ENCODE measurements at places on chromosomes 3 and 15.

DNA sequence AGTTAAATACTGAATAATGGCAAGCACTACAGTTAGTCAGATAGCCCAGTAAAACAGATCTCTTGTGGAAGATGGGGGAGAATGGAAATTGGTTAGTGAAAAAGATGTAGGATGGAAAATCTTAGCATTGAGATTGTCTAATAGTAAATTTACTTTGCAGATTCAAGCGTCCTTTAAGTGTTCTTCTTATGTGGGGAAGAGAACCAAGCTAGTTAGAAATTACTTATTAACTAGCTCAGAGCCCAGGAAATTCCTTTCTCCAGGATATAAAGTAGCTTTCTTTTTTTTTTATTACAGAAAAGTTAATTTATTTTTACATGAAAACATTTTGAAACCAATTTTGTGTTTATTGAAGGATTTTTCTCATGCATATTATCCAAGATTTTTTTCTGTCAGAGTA, 36.7 kb downstream of the TIPARP start:
- DNase-seq = no peak

- no peak for DNase-seq
Measured at GRCh38 chr15:59642351-59642750, 15.0 kb downstream of the GTF2A2 start.

DNA sequence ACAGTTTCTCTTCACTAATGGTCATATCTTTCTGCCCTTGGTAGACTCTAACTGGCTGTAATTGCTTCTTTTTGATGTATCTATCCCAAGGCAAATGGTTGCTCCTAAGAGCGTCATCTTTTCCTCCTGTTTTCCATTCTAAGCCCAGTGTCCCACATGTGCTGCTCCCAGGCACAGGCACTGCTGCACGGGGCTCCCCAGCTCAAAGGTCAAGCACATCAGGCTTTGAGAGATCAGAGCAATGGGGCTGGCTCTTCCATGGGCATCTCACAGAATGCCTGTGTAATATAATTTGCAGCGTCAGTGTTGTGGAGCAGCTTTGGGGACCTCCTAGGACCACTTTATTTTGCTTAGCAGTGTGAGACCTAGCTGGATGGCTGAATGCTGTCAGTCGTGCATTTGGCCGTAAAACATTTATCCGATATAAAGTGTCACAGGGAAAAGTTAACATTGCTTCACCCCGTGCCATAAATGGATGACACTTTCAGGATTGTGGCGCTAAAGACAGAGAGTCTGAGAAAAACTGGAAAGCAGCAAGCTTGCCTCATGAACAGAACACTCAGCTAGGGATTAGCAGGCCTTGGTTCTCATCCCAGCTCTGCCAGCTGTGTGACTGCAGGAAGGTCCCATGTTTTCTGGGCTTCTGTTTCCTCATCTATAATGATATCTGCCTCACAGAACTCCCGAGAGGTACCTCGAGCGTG, 277.5 kb upstream of the TBL1XR1 start:
- no peak for DNase-seq

GRCh38 chr15:67110958-67111864, 45.8 kb downstream of the SMAD3 start:
- no peak for DNase-seq

GRCh38 chr3:184491867-184492615, 69.5 kb upstream of the EPHB3 start:
- no peak for DNase-seq

DNA sequence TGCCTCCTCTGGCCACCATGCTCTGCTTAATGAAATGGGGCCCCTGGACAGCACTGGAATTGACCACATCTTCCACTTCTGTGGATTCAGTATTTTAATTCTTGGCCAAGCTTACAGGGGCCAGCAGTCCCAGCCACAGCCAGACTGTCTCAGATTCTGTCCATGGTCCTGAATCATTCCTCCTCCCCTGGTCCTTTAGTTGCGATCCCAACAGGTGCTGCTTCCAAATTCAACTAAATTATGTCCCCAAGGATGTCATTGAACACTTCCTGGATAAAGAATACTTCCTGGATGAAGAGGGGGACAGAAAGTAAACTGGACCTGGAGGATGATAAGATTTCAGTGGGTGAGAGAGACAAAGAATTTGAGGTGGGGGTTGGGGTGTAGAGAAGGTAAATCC, 111.1 kb upstream of the FOXB1 start:
- no peak for DNase-seq

DNA sequence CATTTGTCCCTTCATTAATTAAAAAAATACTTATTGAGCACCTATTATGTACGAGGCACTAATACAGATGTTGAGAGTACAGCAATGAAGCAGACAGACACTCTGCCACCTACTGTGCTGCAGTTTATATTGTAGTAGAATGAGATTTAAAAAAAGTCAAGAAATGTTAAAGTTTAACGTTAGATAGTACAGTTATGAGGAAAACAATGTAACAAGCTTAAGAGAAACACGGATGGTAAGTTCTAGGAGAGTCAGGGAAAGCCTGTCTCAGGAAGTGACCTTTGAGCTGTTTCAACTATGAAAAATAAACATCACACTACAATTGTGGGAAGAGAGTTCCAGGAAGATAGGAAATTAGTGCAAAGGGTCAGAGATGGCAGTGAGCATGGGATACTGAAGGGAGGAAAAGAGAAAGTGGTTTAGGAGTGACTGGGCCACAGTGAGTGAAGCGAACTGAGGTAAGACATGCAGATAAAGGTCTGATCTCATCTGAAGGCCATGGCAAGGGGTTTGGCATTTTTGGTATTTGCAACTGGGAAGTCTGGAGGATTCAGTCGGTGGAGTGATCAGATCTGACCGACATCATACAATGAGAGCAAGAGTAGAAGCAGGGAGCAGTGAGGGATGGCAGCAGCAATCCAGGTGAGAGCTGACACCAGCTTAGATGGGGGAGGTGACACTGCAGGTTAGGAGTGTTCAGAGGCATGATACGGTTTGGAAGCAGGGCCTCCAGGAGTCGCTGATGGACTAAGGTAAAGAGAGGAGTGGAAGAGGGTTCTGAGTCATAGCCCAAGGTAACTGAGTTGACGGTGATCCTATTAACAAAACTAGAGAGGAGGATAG, 28.5 kb downstream of the PLSCR4 start:
- DNase-seq = no peak

DNA sequence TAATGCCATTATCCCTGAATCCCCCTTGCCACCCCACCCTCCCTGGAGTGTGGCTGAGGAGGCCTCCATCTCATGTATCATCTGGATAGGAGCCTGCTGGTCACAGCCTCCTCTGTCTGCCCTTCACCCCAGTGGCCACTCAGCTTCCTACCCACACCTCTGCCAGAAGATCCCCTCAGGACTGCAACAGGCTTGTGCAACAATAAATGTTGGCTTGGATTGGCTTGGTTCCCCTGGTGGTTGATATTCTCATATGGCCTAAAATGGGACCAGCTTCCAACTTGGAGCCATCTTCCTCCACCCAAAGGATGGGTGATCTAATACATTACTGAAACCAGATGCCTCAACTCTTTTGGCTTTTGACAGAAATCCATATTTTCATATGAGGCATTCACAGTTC, 34.9 kb downstream of the VIPR1 start:
- DNase-seq = no peak

DNA sequence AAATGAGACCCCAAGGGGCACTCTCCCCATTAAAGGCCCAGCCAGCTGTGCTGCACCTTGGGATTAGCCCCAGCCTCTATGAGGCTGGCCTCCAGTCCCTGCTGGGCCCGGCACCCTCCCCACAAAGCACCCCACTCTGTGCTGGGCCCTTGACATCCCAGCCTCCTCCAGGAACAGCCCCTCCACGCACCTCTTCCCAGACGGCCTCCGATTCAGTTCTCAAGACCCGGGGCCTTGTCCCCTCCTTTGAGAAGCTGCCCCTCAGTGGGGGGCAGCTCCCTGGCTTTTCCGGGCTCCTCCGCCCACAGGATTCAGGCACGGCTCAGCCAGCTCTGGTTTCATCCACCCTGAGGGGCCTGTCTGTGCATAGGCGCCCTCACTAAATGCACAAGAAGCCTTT, 144.1 kb downstream of the LRRK1 start:
- no peak for DNase-seq
